Sciatic nerve (tissue), 2 donors: ENCODE measurements at places on chromosomes 6 and 20. TPM values are rescaled to one million over a fixed set of nuclear protein-coding genes. Genes with fewer than 3 reads are reported as not detected.

The TGM3 gene
- not detected for total RNA-seq

The CDC25B gene
- 55.2 TPM for total RNA-seq

The NRM gene
- total RNA-seq: 11.0 TPM

The CGA gene
- total RNA-seq: not detected

The GJA10 gene
- not detected for total RNA-seq

The FOXC1 gene
- 61.8 TPM for total RNA-seq

The SF3B5 gene
- 74.4 TPM for total RNA-seq

The AP5S1 gene
- total RNA-seq: 8.4 TPM

The DEFB132 gene
- not detected for total RNA-seq

The SLC32A1 gene
- total RNA-seq: not detected

The SEMG1 gene
- total RNA-seq: not detected

The BTN1A1 gene
- total RNA-seq: not detected

The CD40 gene
- 25.1 TPM for total RNA-seq

The SYCP2L gene
- 1.3 TPM for total RNA-seq

The ADGRF1 gene
- total RNA-seq: 0.09 TPM

The BPIFB4 gene
- total RNA-seq: not detected

The JPH2 gene
- total RNA-seq: 1.5 TPM

The TMEM30A gene
- 104 TPM for total RNA-seq

The MAN1A1 gene
- 65.1 TPM for total RNA-seq

The TTBK1 gene
- total RNA-seq: 0.04 TPM
